ENCODE measurements at places on chromosomes 5 and 9. TPM values are rescaled to one million over a fixed set of nuclear protein-coding genes. Genes with fewer than 3 reads are reported as not detected.

ANKRD18A gene
- total RNA-seq = 14.2 TPM

TOR4A gene
- total RNA-seq = 52.4 TPM

LCN10 gene
- 0.96 TPM for total RNA-seq

MPDZ gene
- 9.7 TPM for total RNA-seq

LCN15 gene
- total RNA-seq = not detected

DND1 gene
- 1.5 TPM for total RNA-seq

IL3 gene
- not detected for total RNA-seq

CDC20B gene
- total RNA-seq = not detected

- no peak for DNase-seq
Observed at GRCh38 chr5:23446424-23446823, 61.0 kb upstream of the PRDM9 start.

- DNase-seq = no peak
Observed at GRCh38 chr5:143496943-143497342, 93.5 kb upstream of the NR3C1 start.

GRCh38 chr9:111904026-111904425 lies 7.4 kb downstream of the UGCG start:
- DNase-seq = no peak

DNA sequence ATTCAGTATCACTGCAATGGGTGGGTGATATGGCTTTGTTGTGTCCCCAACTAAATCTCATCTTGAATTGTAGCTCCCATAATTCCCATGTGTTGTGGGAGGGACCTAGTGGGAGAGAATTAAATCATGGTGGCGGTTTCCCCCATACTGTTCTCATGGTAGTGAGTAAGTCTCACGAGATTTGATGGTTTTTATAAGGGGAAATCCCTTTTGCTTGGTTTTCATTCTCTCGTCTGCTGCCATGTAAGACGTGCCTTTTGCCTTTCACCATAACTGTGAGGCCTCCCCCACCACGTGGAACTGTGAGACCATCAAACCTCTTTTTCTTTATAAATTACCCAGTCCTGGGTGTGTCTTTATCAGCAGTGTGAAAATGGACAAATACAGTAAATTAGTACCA lies 9.5 kb upstream of the NANS start:
- no peak for DNase-seq

DNA sequence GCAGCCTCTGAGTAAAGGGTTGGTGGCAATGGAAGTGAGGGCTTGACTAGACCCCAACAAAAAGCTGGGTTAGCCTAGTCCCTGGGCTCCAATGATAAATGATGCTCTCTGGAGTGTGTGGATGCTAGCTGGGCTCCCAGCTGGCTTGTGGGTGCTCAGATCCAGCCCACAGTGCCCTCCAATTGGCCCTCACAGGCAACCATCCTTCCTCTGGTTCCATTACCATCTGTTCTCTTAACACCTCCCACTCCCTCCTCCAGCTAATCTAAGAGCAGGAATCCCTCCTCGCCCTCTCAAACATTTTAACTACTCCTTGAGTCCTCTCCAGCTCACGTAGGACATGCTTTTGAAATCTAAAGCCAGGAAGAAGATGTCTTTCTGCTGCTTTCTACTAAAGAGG lies 25.2 kb upstream of the FRMD3 start:
- DNase-seq = no peak

DNA sequence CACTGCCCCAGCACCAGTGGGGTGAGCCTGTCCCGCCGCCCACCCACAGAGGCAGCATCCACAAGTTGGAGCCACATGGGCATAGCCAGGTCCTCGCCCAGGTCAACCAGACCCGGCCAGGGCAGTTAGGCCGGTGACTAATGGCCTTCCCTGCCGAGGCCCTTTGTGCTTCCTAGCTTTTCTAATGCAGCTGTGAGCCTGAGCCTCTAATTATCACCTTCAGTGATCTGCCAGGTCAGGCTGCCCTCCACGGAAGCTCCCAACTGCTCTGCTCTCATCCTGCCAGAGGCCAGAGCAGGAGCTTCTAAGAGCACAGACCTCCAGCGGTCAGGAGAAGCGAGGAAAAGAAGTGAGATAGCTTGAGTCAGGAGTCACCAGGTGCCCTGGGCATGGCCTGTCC lies 87.1 kb upstream of the PPP1R26 start:
- DNase-seq = no peak

DNA sequence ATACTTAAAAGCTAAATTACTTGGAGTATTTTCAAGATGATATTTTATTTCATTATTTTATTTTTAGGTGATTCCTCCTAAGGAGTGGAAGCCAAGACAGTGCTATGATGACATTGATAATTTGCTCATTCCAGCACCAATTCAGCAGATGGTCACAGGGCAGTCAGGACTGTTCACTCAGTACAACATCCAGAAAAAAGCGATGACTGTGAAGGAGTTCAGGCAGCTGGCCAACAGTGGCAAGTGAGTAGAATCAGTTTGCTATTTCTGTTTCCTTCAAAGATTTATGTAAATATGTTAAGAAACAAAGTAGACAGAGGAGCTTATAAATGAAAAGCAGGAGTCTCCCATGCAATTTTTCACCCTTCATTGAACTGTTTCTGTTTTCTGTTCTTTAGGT lies 47.8 kb downstream of the KDM4C start:
- DNase-seq = no peak

GRCh38 chr9:71734950-71735349 lies 33.4 kb downstream of the CEMIP2 start:
- no peak for DNase-seq

DNA sequence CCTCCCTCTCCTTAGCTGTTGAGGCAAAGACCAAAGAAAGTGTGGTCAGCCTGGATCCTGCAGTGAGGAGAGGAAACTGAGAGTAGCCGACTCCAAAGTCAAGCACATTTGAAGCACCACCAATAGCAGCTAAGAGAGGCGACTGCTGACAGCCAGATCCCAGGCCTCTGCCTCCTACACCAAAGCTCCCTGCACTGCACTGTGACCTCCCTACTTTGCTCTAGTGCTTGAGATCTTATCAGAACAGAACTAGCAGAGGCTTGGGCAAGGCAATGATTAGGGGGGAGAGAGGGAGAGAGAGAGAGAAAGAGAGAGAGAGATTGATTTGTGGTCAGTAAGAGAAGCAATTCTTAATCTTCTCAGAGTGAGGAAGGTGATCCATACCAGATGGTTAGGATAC lies 216.3 kb downstream of the CDK5RAP2 start:
- no peak for DNase-seq

- no peak for DNase-seq
Observed at GRCh38 chr5:161286066-161286655, 260.4 kb downstream of the GABRB2 start.

- no peak for DNase-seq
Observed at GRCh38 chr9:133076691-133077090, 14.9 kb downstream of the CEL start.

GRCh38 chr5:7856855-7857254 lies 5.9 kb upstream of the CFAP90 start:
- peak; percentile 10 for DNase-seq

Data from transverse colon (tissue), 4 donors.